ENCODE measurements at places on chromosomes 6 and 20. TPM values are rescaled to one million over a fixed set of nuclear protein-coding genes. Genes with fewer than 3 reads are reported as not detected.

Gene PHF20
- 23.6 TPM for polyA plus RNA-seq

Gene TINAG
- polyA plus RNA-seq, result not detected

Gene VGLL2
- not detected for polyA plus RNA-seq

Gene TMEM244
- polyA plus RNA-seq, result 0.21 TPM

Gene SYNJ2
- polyA plus RNA-seq, result 40.8 TPM

Gene BANF2
- not detected for polyA plus RNA-seq

Gene PRELID3B
- 18.0 TPM for polyA plus RNA-seq

Gene NUDT3
- polyA plus RNA-seq, result 9.1 TPM

Gene SNAP91
- not detected for polyA plus RNA-seq

Gene COL21A1
- 0.05 TPM for polyA plus RNA-seq

Gene SUN5
- polyA plus RNA-seq, result not detected

Gene CST2
- not detected for polyA plus RNA-seq

Gene ZNF311
- polyA plus RNA-seq, result 0.27 TPM

Gene PRR18
- polyA plus RNA-seq, result not detected

Gene C6orf132
- polyA plus RNA-seq, result 1.8 TPM

Gene SLC4A11
- 0.95 TPM for polyA plus RNA-seq

Gene MYL9
- polyA plus RNA-seq, result 425 TPM

Gene ACTL10
- polyA plus RNA-seq, result 0.43 TPM

Gene FNDC11
- polyA plus RNA-seq, result 1.6 TPM

Gene GLO1
- polyA plus RNA-seq, result 53.3 TPM

Gene TMEM14A
- 20.9 TPM for polyA plus RNA-seq

Gene FAM209B
- polyA plus RNA-seq, result 0.32 TPM

Gene MRPL14
- polyA plus RNA-seq, result 102 TPM

Gene PSORS1C1
- 2.1 TPM for polyA plus RNA-seq

Gene SLC52A3
- not detected for polyA plus RNA-seq

Gene INSM1
- not detected for polyA plus RNA-seq

Gene TEAD3
- 28.0 TPM for polyA plus RNA-seq

Gene RAD21L1
- polyA plus RNA-seq, result not detected

Gene TTLL9
- not detected for polyA plus RNA-seq

Data from IMR-90 (cell line).